Activated gamma-delta T cell (primary cell): ENCODE measurements at places on chromosomes 16 and 17.

GRCh38 chr16:25716186-25716585 is 24.4 kb downstream of the HS3ST4 start:
- no peak for DNase-seq

GRCh38 chr16:68936736-68937631 is 93.7 kb downstream of the TANGO6 start:
- no peak for DNase-seq

GRCh38 chr16:55703003-55704001 is 47.5 kb downstream of the SLC6A2 start:
- DNase-seq: no peak

- no peak for DNase-seq
Measured at GRCh38 chr16:48607056-48607825, 2.7 kb downstream of the N4BP1 start.

DNA sequence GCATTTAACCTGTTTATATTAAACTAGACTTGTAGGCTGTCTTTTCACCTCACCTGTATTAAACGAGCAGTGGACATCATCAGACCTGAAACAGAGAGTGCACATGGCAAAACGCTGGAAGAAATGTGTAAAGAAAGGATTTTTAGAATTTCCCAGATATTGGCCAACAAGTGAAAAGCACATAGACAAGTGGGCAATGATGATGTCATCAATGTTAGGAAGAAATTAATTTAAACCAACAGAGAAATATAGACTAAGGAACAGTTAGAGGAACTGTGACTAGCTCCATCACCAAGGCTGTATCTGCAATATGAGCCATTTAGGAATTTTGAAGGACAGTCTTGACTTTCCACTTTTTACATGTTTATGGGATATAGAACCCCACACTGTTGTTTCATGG is 67.1 kb upstream of the SLC12A3 start:
- no peak for DNase-seq

GRCh38 chr17:76657505-76658241 is 14.1 kb upstream of the ST6GALNAC1 start:
- no peak for DNase-seq

DNA sequence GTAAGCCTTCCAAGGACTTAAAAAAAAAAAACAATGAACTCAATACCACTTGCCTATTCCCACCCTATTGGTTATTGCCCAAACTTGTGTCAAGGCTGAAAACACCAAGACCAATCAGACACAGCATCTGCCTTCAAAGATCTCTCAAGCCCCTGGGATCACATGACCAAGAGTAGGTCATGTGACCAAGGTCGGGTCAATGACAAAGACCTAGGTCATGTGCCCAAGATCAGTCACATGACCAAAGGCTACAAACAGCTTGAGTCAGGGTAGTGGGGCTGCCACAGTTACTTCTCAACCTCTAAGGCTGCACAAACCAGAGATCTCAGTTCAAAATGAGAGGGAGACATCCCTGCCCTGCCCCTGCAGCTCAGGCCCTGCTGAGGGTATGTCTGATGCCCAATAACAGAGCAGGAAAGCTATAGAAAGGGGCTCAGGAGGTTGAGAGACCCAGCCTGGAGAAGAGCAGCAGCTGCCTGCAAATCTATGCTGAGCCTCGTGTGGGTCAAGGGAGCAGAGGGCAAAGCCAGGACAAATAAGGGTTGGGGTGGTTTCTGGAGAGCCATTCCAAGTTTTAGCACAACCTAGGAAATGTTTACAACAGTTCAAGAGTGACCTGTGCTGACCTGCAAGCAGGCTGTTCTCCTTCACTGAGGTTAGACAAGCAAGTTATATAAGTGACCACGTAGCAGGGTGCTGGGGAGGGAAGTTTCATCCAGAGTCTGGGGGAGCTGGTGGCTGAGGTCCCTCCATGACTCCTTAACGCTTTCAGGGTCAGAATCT is 48.8 kb downstream of the PIMREG start:
- no peak for DNase-seq

- no peak for DNase-seq
Measured at GRCh38 chr17:28053725-28054124, 11.2 kb downstream of the NLK start.

DNA sequence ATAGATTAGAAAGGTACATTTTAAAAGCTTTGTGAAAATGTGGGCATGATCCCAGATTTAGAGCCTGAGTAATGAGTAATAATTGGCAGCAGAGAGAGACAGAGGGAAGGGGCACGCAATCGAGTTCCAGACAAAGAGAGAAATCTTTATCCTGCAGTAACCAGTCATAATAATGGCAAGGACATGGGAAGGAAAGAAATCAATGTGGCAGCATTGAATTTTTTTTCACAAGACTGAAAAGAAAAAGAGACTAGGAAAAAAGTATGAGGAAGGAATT is 790.8 kb upstream of the SOX9 start:
- DNase-seq: no peak

DNA sequence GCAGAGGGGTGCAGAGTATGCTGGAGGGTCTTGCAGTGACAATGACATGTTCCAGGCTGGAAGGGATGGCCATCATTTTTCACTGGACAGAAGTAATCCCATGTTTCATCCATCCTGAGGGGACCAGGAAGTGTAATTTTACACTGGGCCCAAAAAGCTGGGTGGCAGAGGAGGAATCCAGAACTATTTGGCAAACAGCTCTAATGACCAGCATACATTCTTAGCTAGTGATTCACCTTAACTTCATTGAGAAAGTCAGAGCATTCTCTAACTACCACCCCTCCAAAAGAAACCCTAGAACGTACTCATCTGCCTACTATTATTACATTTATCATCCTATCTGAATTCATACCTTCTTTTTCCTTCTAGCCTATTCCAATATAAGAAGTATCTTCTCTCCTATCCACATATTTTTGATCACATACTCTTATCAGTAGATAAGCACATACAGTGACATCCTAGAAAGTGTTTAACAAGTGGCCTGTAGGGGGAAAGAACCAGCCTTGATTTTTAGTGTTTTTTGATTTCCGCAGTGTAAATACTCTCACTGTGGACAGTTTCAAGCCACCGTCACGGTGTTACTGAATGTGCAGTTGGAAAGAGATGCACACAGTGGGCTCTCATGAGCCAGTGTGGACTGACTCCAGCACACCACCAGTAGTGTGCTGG is 118.1 kb downstream of the FTO start:
- no peak for DNase-seq

GRCh38 chr17:10698096-10698818 is 863 bp downstream of the ADPRM start:
- no peak for DNase-seq

GRCh38 chr17:78355701-78356100 is 4.2 kb downstream of the SOCS3 start:
- DNase-seq: no peak

DNA sequence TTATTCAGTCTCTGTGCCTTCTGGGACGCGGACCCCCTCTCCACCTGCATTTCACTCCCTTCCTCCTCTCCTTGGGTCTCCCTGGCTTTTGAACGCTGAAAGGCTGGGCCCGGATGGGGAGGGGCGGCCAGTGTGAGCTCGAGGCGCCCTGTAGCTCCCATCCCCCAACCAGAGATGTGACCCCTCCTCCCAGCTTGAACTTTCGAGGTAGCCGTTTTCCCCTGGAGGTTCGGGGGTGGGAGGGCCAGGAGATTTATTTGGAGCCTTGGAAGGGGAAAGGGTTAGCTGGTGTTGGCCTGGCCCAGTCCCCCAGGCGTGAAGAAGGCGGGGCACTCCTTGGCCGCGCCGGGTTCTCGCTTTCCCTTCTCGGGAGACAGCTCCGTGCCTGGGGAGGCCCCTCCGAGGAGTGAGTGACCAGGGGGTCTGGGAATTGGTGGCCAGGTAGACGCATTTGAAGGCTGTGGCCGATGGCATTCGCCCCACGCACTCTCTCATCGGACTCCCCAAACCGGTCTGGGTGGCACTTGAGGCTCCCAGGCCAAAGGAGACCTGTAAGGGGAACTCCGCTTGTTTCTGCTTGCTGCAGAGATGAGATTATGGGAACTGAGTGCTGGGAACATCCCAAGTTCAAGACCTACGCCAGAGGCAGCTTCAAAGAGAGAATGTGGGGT is 942 bp downstream of the LDAF1 start:
- DNase-seq: no peak

GRCh38 chr16:68754084-68754792 is 17.1 kb downstream of the CDH1 start:
- DNase-seq: no peak

GRCh38 chr17:32515677-32516383 is 29.0 kb downstream of the CDK5R1 start:
- DNase-seq: no peak

- DNase-seq: no peak
Measured at GRCh38 chr16:66661210-66661560, 35.4 kb downstream of the CMTM4 start.

- no peak for DNase-seq
Measured at GRCh38 chr16:25855063-25855462, 163.3 kb downstream of the HS3ST4 start.

- no peak for DNase-seq
Measured at GRCh38 chr17:83173914-83174361, 94.5 kb downstream of the METRNL start.

DNA sequence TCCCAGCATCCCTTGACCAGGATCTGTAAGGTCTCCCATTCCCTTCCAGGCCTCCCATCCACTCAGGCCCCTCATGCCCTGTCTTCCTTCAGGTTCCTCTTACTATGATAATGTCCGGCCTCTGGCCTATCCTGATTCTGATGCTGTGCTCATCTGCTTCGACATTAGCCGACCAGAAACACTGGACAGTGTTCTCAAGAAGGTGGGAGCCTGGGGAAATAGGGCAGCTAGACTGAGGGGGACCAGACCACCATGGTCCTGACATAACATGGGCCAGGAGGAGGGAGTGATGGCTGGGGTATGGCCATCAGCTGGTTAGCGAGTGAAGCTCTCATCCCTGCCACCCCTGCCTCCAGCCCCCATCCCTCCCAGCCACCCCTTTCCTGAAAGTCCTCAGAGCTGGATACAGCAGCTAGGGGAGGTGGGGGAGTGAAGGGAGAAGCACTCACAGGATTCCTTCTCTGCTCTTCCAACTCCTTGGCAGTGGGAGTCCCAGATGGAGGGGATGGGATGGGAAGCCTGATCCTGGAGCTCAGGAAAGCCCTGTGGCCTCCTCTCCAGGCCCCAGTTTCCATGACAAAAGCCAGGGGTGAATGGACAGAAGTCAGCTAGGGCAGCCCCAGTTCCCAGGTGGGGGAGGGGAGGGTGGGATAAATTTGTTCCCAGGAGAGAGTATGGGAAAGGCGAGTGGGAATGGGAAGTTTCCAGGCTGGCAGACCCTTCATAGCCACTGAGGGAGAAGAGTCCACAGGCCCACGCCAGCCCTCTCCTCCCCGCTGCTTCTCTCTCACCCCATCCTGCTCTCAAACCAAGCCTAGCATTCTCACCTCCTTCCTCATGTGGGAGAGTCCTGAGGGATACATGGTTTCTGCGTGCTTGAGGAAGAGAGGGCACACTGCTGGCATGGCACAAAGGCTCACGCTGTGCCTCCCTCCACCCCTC is 2.3 kb downstream of the RND2 start:
- no peak for DNase-seq

DNA sequence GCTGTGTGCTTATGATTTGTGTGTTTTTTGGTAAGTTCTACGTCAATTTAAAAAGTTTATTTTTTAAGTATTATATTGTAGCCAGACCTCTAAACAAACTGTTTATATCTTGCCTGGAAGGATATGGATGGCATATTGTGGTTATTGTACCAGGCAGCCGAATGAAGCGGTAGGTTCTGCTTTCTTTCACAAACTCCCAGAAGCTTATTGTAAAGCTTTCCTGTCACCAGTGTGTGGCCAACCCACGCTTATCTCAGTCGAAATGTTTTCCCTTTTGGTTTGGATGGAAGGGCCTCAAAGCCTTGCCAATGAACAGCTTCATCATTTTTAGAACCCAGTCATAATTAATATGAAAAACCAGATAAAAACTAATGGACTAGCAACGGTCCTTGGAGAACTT is 53.1 kb downstream of the CYB5B start:
- DNase-seq: no peak

DNA sequence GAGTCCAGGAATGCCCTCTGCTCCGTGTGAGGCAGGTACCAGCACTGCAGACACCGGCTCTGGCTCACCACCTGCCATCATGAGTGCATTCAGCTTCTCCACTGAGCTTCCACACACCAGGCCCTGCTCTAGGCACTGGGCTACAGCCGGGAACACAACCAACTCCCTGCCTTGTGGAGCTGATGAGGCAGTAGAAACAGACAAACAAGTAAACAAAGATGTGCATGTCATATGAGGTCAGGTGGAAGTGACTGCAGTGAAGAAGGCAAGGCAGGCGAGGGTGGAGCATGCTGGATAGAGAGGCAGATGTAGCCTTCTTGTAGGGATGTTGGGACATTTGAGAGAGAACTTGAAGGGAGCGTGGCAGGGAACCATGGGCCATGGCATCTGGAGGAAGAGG is 5.0 kb downstream of the NLRC5 start:
- no peak for DNase-seq

DNA sequence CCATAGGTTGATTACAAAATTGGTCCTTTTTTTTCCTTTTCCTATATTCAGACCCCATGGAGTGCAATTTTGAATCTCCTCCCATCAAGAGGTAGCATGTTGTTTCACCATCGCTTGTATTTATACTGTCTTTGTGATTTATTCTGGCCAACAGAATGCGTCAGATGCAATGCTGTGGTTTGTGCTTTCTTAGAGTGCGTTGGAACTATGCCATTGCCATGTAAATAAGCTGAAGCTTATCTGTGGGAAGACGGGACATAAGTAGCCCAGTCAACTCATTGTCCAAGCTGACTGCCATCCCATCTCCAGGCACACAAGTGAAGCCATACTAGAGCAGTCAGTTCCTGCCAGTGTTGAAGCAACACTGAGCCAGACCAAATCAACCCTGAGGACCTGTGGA is 1339.3 kb upstream of the GOT2 start:
- DNase-seq: no peak

DNA sequence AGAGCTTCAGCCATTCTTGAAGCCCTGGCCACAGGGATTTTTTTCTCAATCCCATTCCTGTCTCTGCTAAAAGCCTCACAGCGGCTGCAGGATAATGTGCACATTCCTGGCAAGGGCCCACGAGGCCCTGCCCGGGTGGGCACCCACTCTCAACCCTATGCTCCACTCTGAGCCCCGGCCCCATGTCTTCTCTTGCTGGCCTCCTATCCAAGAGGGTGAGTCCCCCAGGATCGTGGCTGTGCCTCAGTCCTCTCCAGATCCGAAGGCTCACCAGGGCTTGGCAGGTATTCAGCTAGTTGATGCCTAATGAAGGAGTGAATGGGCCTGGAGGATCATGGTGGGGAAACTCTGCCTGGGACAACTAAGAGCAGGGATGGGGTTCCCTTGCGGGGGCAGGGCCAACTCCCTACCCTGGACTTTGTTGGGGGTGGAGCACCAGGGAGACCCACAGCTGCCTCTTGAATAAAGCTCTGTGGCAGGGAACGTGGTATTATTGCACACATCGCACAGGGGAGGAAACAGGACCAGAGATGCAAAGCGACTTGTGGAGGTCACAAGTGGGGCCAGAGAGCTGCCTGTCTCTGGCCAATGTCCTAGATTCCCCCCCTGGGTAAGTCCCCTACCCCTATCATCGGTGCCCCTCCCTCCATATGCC is 5.4 kb downstream of the ARHGAP27 start:
- DNase-seq: no peak
